ENCODE measurements at places on chromosomes 2 and 18.

DNA sequence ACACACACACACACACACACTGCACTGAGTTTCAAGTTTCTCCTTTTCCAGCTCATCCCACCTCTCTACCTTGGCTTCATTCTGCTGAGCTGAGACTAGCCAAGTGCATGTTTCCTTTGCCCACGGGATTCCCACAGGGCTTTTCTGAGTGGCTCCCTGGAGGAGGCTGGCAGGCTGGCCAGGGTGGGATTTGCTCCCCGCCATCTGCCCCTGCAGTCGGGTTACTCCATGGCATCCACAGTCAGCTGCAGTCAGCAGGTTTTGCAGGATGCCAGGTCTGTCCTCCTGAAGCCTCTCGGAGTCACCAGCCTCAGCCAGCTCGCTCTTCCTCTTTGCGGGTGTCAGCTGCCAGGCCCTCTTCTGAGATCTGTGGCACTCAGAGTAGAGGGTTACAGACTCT, 783.7 kb upstream of the SOX11 start:
- no peak for DNase-seq

GRCh38 chr2:176844461-176844860, 368.1 kb upstream of the HNRNPA3 start:
- DNase-seq, result no peak

- DNase-seq, result no peak
Measured at GRCh38 chr2:60505880-60506260, 47.6 kb downstream of the BCL11A start.

DNA sequence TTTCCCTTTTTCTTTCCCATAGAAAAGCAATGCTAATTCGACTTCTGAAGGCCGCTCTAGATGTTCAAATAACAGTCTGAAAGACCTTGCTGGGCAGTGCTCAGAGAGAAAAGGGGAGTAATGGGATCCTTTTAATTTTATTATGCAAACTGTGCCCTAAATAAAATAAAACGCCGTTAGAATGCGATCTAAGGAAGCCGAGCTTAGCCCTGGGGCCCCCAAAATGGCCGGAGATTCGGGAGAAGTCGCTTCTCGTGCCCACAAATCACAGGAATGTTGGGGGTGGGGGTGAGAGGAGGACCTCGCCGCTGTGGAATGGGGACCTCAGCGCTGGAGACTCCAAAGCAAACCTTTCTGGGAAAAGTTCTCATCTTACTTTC, 8.4 kb upstream of the POU3F3 start:
- DNase-seq, result no peak

- no peak for DNase-seq
Measured at GRCh38 chr18:51568151-51568550, 370.7 kb upstream of the MEX3C start.

DNA sequence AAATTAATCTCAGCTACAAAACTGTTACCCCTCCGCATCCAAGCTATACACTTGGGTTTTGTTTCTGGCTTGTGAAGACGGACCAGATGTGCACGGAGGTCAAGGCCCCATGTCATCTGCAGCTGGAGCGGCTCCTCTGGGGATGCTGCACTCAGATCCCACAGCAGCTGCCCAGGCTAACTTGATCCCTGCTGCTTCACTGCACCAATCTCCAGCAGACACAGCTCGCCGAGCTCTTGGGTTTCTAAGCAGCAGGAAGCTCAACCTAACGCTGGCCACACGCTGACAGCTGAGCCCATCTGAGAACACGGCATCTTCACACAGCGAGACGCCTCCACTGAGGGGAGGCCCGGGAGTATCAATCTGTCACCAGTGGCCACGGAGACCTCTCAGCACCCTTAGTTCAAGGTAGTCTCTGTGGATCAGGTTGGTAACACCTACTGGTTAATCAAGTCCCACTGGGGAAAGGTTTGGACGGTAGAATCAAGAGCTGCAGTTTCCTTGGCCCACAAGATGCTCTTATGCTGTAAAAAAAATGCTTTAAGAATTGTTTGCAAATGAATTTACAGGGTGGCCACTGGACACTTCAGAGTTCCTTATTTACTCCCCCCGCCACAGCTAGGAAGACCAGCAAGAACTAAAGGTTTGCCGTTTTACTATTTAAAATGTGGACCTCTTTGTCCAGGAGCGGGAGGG, 67.5 kb downstream of the EMILIN2 start:
- DNase-seq, result no peak

DNA sequence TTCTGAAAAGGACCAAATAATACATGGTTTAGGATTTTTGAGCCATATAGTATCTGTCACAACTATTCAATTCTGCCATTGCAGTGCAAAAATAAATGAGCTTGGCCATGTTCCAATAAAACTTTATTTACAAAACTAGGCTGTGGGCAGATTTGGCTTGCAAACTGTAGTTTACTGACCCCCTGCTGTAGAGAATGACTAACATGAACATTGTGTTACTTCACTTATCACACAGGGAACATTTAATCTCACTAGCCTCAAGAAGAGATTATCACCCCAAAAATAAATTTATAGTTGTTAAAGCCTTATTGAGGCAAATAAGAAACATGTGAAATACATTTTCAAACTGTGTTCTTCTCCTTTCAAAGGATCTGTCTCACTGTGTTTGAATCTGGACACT, 766.2 kb downstream of the MBD2 start:
- DNase-seq, result no peak

GRCh38 chr2:128232965-128233789, 85.5 kb downstream of the HS6ST1 start:
- DNase-seq, result peak; percentile 35

DNA sequence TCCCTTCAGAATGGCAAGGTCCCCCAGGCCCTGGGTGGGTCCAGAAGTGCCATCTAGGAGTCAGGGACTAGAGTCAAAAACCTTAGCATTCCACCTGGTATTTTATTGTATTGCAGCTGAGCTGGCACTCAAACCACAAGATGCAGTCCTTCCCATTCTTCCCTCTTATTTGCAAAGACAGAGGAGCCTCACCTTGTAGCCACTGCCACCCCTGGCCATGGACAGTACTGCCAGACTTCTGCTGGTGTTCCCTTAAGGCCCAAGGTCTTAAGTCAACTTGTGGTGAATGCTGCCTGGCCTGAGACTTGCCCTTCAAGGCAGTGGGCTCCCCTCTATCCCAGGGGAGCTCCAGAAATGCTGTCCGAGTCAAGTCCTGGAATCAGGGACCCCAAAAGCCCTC, 6.9 kb downstream of the UGT1A10 start:
- DNase-seq, result no peak

DNA sequence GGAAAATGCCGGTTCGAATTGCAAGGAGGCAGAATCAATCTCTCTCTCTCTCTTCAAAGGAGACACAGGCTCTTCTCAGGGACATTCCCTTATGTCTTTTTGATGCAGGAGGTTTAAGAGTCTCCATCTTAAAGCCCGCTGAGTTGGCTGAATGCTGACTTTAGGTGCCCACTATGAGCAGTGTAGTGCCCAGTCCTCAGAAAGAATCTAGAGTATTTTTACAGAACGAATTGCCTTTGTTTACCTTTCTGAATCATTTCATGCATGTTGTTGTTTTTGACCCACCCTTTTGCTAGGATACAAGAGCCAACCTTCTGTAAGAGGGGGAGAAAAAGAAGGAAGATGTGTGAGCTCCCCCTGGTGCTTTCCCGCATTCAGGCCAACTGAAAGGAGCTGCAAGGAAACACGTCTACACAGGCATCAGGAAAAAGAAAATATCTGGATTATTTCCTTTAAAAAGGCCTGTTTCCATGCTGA, 193.5 kb upstream of the TCF4 start:
- DNase-seq, result peak; percentile 13

DNA sequence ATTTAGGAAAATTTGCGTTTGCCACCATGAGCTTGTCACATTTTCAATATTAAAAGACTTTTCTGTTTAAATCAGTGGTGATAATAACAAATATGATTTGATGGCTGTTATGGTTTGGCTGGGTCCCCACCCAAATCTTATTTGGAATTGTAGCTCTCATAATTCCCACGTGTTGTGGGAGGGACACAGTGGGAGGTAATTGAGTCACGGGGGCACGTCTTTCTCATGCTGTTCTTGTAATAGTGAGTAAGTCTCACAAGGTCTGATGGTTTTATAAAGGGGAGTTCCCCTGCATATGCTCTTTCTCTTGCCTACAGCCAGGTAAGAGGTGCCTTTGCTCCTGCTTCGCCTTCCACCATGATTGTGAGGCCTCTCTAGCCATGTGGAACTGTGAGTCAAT, 83.4 kb upstream of the RGPD4 start:
- no peak for DNase-seq

DNA sequence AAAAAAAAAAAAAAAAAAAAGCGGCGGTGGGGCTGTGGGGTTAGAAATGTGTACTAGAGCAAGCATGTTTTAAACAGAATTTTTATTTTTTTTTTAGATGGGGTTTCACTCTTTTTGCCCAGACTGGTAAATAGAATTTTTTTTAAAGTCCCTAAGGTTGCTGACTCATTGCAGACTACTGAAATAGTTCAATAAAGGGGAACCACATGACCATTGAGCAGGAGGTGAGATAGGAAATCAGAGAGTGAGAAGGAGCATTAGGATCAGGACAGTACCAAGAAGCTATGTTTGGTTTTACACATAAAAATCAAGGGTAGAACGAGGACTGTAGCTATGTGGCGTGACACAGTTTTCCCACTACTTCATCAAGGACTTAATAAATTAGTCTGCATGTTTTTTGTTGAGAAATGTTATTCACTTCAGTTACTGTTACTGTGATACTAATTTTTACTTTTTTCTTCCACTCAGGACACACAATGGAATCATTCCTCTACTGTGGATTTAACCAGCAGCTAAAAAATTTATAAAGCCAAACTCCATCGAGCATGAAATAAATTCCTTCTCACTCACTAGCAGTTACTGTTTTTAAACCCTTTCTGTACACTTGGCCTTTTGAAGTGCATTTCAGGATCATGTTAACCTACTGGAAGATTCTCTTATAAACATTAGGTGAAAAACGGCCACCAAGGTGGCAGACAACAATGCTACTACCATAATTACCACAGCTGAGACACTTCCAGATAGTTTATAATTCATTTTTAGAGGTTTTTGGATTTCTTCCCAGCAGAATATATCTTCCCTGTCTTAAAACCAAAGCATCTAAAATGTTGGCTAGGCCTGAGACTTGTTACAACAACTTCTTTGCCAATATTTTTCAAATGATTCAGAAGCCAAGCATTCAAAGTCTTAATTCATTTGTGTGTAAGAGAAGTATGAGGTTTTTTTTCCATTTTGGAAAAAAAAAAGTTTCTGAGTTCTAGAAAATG, 33.2 kb downstream of the LAMA1 start:
- DNase-seq, result no peak

DNA sequence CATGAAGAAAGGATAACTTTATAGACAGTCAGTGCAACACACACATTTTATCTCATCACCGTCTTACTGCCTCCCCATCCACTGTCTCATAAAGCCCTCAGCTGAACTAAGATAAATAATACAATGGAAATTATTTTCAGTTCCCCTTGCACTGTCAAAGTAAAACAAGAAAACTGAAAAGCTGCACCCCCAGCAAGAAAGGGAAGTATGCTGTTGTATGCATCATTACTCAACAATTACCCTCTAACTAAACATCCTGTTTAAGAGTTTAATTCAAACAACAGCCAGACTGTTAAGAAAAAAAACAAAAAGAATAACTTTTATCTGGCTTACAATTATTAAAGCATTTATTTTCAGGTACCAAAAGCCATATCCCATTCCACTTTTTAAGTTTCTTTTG, 25.0 kb downstream of the MPPE1 start:
- no peak for DNase-seq
